ENCODE measurements at places on chromosomes 2 and 18.

- DNase-seq: no peak
These were observed at the start of gene ATP8B1 for GRCh38 chr18:57803103-57803969. Gene ATP8B1 (minus strand): TSS chr18:57803315. CDS start chr18:57731807, 71,508 bp downstream.

DNA sequence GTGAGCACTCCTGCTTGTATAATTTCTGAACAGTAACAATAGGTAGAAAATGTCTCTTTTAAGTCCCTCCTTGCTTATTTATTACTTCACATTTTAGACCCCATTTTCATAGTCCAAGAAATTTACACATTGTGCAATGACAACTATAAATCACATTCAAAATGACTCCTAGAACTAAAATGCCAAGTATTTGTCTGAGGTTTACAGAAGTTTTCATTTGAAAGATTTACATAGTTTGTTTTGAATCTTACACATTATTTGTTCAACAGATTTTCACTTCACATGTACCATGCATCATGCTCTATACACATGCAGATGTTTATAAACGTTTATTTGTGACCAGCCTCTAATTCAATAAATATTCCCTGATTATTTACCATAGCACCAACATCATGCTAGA lies 15.7 kb upstream of the TRIB2 start:
- DNase-seq: no peak

- no peak for DNase-seq
These were observed 335.8 kb downstream of the AGPS start for GRCh38 chr2:177728399-177728765.

- DNase-seq: no peak
These were observed 335.9 kb downstream of the AGAP1 start for GRCh38 chr2:235829726-235830125.

DNA sequence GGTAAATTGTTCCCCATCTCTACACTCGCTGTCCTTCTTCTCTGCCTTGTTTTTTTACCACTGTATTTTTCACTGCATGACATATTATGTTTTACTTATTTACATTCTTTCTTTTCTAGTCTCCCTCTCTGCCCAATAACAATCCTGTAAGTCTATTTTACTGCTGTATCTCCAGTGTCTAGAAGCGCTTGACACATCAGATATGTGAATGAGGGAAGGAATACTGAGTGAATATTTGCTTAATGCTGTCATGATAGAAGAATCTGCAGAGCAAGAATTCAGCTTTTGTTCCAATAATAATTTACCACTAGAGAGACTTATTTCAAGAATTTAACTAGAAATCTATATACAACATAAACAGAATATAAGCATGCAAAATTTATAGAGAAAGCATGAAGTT lies 99.5 kb downstream of the GALNT13 start:
- DNase-seq: no peak

GRCh38 chr2:206555721-206556120 lies 86.6 kb upstream of the FAM237A start:
- no peak for DNase-seq

- no peak for DNase-seq
These were observed 1.2 kb downstream of the RAB12 start for GRCh38 chr18:8610459-8610851.

DNA sequence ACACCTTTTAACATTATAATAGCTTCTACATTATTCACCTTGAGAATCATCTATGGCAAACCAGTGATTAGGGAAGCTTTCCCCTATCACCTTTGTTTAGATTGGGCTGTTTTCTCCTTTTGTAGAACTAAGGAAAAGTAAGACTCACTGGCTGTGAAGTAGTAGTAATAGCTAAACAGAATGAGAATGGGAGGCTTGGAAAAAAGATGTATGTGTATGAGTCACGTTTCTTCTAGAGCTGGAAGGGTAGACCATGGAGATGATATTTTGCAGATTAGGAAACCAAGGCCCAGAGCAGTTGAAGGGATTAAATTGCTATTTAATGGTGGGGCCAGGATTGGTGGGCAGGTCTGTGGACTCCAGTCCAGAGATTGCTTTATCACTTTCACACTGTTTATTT lies 214.5 kb downstream of the MCFD2 start:
- DNase-seq: no peak
